Fibroblast of pulmonary artery (primary cell): ENCODE measurements at places on chromosomes 1 and 21.

DNA sequence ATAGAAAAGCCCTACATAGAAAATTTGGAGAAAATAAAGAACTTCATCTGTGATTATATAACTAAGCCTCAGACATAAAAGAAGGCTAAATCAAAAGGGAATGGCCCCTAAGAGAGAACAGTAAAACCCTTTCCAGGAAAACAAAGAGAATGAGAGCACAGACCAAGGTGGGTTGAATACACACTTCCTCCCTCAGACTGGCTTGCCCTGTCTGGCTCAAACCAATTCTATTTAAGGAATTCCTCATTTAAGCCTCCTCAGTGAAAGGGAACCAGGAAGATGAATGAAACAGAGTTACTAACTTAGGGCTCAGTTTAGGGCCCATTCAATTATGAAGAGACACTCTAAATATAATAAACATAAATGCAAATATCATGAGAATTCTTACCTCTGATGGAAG is 10.6 kb upstream of the SYT14 start:
- DNase-seq: no peak

- no peak for DNase-seq
Observed at GRCh38 chr1:6904476-6905170, 119.4 kb downstream of the CAMTA1 start.

DNA sequence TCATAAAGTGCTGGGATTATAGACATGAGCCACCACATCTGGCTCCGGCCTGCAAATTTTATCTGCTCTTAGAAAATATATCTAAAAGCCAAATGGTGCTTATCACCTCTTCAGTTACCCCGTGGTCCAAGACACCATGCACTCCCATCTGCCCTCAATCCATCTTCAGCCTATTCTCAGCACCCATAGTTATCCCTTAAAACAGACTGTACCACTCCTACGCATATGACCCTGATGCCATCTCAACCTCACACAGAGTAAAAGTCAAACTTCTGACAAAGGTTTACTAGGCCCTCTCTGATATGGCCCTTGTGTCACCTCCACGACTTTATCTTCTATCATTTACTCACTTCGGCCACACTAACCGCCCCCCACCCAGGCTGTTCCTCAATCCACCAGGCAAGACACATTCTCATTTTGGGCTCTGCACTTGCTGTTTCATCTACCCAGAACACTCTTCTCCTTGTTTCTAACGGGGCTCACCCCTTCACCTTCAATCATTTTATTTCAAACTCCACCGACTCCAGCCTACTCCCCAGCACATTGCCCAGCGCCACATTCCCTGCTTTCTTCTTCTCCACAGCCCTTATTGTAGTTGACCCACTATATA is 33.0 kb downstream of the USP48 start:
- DNase-seq: no peak

GRCh38 chr1:21520899-21521716 is 11.9 kb downstream of the ALPL start:
- no peak for DNase-seq

GRCh38 chr21:46061518-46061917 is 36.4 kb upstream of the COL6A2 start:
- no peak for DNase-seq

- DNase-seq: no peak
Observed at GRCh38 chr21:35521293-35521692, 472.2 kb upstream of the RUNX1 start.

- no peak for DNase-seq
Observed at GRCh38 chr1:228366062-228366865, 40.4 kb downstream of the TRIM11 start.

DNA sequence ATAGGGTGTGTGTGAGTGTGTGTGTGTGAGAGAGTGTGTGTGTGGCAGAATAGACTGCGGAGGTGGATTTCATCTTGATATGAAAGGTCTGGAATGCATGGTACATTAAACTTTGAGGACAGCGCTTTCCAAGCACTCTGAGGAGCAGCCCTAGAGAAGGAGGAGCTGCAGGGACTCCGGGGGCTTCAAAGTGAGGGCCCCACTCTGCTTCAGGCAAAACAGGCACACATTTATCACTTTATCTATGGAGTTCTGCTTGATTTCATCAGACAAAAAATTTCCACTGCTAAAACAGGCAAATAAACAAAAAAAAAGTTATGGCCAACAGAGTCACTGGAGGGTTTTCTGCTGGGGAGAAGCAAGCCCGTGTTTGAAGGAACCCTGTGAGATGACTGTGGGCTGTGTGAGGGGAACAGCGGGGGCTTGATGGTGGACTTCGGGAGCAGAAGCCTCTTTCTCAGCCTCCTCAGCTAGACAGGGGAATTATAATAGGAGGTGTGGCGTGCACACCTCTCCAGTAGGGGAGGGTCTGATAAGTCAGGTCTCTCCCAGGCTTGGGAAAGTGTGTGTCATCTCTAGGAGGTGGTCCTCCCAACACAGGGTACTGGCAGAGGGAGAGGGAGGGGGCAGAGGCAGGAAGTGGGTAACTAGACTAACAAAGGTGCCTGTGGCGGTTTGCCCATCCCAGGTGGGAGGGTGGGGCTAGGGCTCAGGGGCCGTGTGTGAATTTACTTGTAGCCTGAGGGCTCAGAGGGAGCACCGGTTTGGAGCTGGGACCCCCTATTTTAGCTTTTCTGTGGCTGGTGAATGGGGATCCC is 18.3 kb upstream of the HDAC1 start:
- DNase-seq: no peak

DNA sequence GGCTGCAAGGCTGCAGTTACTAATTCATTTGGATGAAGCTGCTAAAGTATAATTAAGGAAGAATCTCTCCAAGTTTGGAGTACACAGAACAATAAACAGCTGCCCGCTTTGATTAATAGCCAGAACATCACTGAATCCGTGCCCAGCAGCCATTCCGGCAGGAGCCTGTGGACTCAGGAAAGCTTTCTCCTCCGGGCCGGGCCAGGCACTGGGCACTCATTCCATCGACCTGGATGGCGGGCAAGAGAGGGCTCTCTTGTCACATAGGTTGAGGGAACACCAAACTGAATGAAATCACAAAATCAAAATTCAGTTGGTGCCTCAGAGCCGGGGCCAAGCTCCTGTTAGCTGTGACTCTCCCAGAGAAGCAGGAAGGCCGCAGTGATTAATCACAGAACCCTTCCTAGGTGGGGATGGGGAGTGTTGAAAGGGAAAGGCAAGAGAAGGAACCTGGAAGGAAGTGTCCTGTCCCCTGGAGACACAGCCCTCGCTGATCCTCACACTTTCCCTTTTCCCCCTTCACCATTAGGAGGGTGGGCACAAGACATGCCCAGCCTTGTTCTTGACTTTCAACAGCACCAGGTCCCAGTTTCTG is 306.7 kb downstream of the NPHP4 start:
- no peak for DNase-seq
